ENCODE measurements at places on chromosomes 6 and 20.
A peak's percentile ranks its signal among the peaks of the same experiment; 100 is the strongest.

GRCh38 chr20:44335675-44336074 lies 1.2 kb upstream of the R3HDML start:
- no peak for DNase-seq

GRCh38 chr6:106379951-106380350 lies 19.4 kb downstream of the CRYBG1 start:
- no peak for DNase-seq

- no peak for DNase-seq
These were observed 803 bp upstream of the SRXN1 start for GRCh38 chr20:653590-654416.

- no peak for DNase-seq
These were observed 518.6 kb downstream of the TFAP2B start for GRCh38 chr6:51337277-51337676.

DNA sequence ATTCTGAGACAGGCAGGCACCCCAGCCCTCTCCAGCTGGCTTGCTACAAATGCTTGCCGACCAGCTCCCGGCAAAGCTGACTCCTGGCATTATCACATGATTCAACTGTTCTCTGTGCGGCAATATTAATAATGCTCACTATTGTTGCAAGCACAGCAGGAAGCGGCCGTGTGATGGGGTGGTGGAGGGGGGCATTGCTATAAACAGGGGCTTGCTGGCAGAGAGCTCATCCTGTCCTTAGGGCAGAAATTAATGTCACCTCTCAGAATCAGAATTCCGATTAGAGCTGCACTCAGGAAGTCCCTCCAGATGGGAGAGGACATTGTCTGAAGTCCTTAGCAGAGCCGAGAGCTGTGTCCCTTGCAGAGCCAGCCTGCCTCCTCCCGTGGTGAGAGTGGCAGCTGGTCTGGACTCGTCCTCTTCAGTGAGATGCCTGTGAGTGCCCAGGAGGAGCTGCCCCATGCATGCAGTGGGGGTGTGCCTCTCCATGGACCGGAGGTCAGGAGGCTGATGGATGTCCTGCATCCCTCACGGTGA lies 162.5 kb downstream of the CDH4 start:
- no peak for DNase-seq

DNA sequence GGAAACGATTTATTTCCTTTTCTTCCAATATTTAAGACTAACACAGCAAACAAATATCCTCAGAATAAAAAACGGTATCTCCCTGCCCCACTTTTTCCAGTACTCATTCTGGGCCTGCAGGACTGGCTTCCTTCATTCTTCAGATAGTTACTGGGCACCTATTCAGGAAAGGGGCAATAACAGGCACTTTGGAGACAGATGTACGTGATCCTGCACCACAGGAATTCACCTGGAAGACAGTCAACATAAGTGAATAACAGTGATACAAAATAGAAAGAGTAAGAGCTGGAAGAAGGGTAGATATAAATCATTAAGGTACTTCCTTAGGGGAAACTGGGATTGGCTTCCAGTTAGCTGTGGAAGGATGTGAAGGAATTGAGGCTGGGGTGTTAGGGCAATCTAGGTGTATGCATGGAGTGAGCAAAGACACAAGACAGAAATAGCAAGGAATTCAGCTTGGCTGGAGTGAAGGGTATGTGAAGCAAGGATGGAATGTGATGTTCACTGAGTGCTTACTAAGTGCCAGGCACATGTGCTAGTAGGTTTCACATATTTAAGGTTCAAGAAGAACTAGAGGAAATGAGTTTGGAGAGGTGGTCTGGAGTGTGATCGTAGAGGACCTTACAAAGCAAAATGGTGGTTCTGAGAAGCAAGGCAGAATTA lies 49.3 kb upstream of the FAM83C start:
- peak; percentile 19 for DNase-seq

DNA sequence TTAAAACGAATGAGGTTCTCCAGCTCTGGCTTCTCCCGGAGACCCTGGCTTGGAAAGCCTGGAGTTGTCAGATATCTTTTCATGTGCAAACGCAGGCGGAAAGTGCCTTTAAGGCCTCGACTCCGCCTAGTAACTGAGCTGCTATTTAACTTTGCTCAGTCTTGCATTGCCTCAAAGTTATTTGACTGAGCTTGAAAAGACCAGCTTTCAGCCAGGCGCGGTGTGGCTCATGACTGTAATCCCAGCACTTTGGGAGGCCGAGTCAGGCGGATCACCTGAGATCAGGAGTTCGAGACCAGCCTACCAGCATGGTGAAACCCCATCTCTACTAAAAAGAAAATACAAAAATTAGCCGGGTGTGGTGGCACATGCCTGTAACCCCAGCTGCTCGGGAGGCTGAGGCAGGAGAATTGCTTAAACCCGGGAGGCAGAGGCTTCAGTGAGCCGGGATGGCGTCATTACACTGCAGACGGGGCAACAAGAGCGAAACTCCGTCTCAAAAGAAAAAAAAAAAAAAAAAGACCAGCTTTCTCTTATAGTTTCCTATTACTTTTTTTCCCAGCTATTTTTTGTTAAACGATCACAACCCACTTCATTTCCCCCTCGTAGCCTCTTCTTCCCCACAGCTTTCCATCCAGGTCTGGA lies 1.9 kb downstream of the GCNT2 start:
- DNase-seq = peak; percentile 73

GRCh38 chr6:39914239-39914638 lies 20.0 kb downstream of the MOCS1 start:
- no peak for DNase-seq

GRCh38 chr6:84455511-84456029 lies 228.1 kb upstream of the CEP162 start:
- peak; percentile 32 for DNase-seq

- no peak for DNase-seq
These were observed 32.8 kb upstream of the ENPP5 start for GRCh38 chr6:46203391-46204177.

DNA sequence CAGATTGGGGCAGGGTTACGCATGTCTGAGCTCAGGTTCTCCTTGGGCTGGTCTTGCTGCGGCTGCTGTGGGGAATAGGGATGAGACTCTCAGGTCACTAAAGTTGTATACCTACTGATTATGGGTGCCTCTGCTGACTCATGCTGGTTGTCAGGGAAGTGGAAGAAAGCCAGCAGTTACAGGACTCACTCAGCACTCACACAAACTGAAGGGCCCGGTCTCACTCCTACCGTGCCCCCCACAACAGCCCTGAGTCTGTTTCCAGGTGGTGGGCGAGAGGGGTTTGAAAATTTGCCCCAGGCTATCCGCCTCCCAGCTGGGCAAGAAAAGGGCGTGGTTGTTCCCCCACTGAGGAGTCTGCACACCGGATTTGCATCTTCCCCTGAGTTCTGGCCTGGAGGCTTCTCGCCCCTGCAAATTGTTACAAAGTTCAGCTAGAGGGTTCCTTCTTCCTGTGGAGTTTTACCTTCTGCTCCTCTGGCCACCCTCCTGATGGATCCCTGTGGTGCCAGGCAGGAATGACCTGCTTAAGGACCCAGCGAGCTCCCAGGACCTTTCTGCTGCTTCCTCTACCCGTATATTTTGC lies 659.2 kb downstream of the HDGFL1 start:
- peak; percentile 6 for DNase-seq

GRCh38 chr6:130923350-130923749 lies 96.1 kb downstream of the SMLR1 start:
- DNase-seq = peak; percentile 18

DNA sequence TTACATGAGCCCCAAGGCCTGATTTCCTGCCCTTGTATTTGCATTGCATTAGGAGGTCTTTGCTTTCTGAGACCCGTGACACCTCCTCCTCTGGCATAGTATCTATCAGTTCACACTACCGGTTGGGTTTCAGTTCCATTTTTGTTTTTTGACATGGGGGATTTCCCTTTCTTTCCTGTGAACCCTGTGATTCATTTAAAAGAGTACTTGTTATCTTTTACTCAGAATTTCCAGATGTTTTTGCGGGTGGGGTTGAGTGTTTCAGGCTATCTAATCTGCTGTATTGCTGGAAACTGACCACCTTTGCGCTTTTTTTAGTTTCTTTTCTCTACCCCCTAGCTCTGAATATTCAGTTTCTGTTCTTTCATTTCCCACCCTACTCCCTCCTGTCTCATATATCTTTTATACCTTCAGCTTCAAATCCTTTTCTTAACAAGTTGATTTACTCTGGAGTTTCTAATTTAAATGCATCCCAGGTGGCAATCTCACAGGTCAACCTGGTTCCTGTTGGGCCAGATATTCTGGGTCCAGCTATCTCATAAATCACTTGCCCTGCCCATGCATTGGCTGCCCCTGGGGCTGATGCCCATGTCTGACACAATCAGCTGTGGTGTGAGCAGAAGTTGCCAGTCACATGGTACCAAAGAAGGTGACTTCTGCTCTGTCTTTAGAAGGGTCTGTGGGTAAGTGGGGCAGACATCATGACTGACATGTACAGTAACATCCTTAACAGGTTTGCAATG lies 14.3 kb upstream of the NCOA3 start:
- DNase-seq = no peak

DNA sequence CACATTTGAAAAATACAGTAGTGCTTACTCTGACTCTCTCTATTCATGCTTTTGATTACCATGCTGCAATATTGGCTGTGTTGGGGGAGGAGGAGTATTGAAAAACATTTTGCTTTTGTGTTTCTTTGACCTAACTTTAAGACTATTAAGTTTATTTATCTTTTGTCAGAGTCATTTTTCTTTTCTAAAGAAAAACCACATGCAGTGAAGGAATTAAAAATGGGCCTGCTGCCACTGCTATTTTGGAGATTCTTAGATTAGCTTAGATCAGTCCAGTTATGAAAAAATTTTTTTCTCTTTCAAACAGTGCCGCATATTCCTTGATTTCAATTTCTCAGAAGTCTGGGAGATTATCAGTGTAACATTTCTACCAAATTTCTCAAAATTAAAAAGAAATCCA lies 36.1 kb downstream of the BCKDHB start:
- DNase-seq = no peak

GRCh38 chr6:137175868-137176245 lies 2.4 kb upstream of the IL22RA2 start:
- DNase-seq = no peak

DNA sequence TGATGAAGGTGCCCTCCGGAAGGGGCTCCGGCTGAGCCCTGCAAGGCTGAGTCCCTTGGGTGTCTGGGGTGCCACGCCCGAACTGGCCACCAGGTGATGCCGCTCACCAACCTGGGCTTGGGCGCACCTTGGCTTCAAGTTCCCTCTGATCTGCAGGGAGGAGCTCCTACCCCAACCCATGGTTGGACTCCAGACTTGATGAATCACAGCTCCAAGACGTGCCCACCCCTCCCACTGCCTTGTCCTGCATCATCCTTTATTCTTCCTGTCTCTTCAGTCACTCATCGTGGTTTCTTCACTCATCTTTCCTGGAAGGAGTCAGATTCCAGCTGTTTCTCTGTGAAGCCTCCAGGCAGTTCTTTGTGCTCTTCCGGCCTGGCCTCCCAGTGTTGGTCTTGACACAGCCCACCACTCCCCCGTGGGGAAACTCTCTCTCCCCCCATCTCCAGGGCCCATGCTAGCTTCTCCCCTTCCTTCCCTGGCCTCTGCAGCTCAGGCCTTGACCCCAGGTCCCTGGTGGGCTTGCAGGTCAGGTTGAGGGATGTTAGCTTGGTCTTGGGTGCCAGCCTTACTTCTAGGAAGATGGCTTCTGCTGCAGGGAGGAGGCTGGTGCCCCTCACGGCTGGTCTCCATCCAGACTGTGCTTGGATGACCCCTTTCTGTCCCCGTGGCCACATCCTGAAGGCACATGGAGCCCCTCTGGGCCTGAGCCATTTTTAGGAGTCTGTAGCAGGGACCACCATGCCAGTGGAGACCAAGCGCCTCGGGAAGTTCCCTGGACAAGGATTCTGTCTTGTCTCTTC lies 2.6 kb upstream of the ZBP1 start:
- DNase-seq = peak; percentile 95

- no peak for DNase-seq
These were observed 201.1 kb upstream of the PREP start for GRCh38 chr6:105603788-105604586.

GRCh38 chr20:31923388-31924331 lies 28.2 kb downstream of the PDRG1 start:
- DNase-seq = no peak

DNA sequence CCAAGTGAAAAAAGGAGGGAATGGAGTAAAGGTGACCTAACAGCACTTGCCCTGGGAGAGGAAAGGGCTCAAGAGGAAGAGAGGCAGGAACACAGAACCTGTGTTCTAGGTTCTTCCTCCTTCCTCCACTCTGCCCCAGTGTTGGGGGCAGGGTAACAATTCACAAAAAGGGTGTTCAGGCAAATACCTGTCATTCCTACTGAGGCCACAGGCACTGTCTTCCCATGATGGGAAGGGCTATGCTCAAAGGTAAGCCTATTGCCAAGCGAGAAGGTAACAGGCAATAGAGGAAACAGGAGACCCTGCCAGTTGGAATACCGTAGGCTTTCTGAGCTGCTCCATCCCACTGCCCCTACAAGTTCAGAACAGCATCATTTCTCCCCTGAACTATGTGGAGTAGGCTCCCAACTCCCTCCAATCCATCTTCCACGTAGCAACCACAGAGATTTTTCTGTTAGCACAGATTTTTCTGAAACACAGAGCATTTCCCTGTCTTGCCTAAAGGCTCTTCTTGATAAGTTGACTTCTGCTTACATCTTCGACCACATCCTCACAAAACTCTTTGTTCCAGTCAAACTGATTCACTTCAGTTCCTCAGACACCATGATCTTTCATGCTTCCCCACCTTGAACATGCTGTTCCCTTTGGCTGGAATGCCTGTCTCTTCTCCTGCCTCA lies 2.7 kb downstream of the AGPAT1 start:
- no peak for DNase-seq

- DNase-seq = no peak
These were observed 325.5 kb upstream of the CITED2 start for GRCh38 chr6:139699911-139700310.

- DNase-seq = no peak
These were observed 13.4 kb upstream of the NANP start for GRCh38 chr20:25637247-25637646.

GRCh38 chr20:17627101-17627955 lies 54.7 kb downstream of the RRBP1 start:
- DNase-seq = no peak

DNA sequence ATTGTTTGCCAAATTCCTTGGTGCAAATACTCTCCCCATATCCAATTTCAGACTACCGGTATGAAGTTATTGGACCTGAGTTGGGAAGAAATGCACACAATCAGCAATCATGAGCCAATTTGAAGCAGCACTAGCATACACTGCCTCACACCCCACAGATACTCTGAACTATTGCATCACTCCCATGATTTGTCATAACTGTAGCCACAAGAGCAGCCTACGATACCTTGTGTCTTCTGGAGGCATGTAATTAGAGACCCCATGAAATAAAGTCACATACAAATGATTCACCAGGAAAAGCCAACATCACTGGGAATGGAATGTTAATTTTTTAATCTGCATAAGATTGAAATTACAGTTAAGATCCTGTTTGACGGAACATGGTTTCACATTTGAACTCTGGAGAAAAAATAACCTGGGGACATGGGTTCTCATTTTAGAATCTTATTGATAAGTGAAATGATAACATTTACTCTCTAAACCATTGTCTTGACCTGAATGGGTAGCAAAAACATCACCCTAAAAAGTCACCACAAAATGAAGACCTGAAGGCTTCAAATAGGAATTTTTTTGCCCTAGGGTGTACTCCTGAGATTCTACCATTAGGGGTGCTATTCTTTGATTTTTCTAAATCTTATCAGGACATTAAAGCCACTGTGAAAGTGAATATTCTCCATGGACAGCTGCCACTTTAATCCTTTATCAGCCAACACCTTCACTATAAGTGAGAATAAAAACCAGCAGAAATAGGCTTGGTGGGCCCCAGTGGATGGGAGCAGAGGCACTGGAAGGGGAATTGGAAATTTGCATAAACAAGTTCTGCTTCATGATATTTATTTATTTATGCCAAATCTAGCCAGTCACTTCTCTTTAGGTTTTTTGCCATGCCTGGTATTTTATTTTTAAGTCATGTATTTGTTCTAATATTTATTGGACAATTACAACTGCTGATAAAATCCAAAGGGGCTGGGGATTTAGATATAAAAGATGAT lies 34.5 kb upstream of the HBS1L start:
- DNase-seq = peak; percentile 54
